IMR-90 (cell line): ENCODE measurements at places on chromosomes 4 and X. TPM values are rescaled to one million over a fixed set of nuclear protein-coding genes. Genes with fewer than 3 reads are reported as not detected.

- DNase-seq, result peak; percentile 37
Observed at GRCh38 chrX:76427560-76428242, at the start of gene MAGEE1. Gene MAGEE1, plus strand, starts transcription at chrX:76427710. Its CDS starts 221 bp downstream, at chrX:76427931.

GRCh38 chr4:129668092-129668491 lies 572.1 kb downstream of the C4orf33 start:
- DNase-seq, result no peak

- no peak for DNase-seq
Observed at GRCh38 chr4:139599076-139599475, 43.1 kb upstream of the SETD7 start.

GRCh38 chrX:154068560-154068959 lies 29.0 kb downstream of the MECP2 start:
- DNase-seq, result no peak

GRCh38 chr4:5784960-5785611 lies 74.1 kb downstream of the EVC start:
- no peak for DNase-seq

GRCh38 chr4:73248416-73248815 lies 10.2 kb downstream of the ANKRD17 start:
- no peak for DNase-seq

- DNase-seq, result no peak
Observed at GRCh38 chrX:100487795-100488194, 77.7 kb upstream of the PCDH19 start.

RAB28 gene
- polyA plus RNA-seq, result 9.1 and 10.8 TPM in 2 replicates

GRCh38 chr4:102578819-102579218 lies 77.7 kb downstream of the NFKB1 start:
- DNase-seq, result no peak

CLIC2 gene
- polyA plus RNA-seq, result 0.07 TPM in 1 of 2 replicates, not detected in the other
